Activated naive CD4-positive, alpha-beta T cell treated with Interleukin-2 at 50 U/mL for 16 hours (primary cell): ENCODE measurements at places on chromosomes 11 and 22.

DNA sequence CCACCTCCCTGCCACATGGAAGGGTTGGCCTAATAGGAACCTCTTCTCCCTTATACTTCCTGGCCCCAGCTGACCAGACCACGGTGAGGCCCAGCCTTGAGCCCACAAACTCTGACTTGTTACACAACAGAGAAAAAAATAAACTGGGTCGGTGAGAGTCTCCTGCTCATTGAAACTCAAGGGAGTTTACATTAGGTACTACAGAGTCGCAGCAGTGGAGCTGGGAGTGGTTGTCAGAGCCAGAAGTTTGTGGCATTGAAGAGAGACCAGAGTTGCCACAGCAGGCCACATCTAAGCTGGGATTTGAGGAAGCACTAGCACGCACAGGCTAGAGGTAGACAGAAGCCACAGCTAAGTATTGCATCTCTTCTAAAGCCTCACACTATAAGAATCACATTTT lies 296.2 kb downstream of the DDX10 start:
- DNase-seq, result no peak

- DNase-seq, result no peak
Measured at GRCh38 chr22:22366537-22366936, 122.0 kb downstream of the VPREB1 start.

GRCh38 chr22:37162221-37163095 lies 12.7 kb upstream of the IL2RB start:
- DNase-seq, result peak; percentile 84

DNA sequence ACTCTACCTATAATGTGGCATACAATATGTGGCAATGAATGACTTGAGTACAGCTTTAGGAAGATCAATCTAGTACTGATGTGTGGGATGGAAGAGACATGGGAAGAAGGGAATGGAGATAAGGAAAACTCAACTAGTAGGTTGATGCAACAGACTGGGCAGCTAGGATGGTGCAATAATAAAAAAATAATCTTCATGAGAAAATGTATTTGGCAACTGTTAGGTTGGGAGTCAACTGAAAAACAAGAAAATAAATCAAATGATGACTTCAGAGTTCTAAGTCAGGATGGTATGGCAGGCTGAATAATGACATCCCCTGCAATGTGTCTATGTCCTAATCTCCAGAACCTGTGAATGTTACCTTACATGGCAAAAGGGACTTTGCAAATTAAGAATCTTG lies 236.8 kb upstream of the PITPNB start:
- DNase-seq, result no peak

DNA sequence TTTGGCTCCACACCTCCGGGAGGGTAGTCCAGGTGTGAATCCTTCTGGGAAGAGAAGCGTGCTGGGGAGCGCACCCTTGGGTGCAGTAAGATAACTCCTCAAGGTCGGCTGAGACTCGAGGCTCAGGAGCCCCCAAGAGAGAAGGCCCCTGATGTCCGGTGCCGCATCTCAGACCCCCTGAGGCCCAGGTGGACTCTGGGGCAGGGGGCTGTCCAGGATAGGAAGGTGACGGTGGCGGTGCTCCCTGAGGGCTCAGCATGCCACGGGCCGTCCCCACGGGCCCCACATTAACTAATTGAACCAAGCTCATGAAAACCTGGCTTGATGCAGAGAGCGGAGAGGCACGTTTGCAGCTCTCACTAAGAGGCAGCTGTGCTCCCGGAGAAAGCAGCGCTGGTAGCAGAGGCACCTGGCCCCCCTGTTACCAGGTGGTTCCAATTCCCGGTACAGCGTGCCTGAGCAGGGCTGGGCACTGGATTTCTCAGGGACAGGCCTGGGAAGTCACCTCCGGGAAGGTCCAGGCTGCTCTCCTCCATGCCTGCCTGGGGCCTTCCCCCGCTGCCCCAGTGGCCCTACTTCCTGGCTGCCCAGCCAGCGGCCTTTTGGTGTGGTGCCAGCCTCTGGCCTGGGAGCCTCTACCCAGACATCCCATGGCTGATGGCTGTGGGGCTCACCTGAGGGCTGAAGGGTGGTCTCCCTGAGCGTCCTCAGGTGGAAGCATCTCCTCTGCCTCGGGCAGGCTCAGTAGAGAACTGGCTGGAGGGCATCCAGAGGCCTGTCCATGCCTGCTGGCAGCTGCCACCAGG lies 1.1 kb downstream of the KCNQ1 start:
- no peak for DNase-seq

GRCh38 chr11:62104816-62105653 lies 18.8 kb upstream of the INCENP start:
- DNase-seq, result peak; percentile 4

GRCh38 chr11:47848700-47849155 lies 578 bp upstream of the NUP160 start:
- no peak for DNase-seq

- DNase-seq, result no peak
Measured at GRCh38 chr11:105357764-105358163, 218.2 kb upstream of the CARD18 start.

- DNase-seq, result no peak
Measured at GRCh38 chr11:58957922-58958321, 18.6 kb downstream of the GLYATL1 start.

DNA sequence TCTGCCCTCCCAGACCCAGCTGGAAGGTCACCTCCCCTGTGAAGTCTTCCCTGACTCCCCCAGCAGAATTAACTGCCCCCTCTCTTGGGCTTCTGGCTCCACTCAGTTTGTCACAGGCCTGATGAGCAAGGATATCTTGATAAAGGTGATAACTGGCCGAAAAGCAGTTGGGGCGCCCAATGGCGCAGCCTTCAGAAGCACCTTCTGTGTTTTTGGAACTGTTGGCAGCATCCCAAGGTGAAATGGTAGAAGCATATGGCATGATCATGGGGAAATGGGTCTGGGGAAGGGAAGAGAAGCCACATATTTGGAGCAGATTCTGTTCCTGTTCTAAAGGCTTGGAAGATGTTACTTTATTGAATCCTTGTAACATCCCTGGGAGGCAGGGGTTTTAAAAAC lies 2.8 kb upstream of the TAB1 start:
- no peak for DNase-seq

DNA sequence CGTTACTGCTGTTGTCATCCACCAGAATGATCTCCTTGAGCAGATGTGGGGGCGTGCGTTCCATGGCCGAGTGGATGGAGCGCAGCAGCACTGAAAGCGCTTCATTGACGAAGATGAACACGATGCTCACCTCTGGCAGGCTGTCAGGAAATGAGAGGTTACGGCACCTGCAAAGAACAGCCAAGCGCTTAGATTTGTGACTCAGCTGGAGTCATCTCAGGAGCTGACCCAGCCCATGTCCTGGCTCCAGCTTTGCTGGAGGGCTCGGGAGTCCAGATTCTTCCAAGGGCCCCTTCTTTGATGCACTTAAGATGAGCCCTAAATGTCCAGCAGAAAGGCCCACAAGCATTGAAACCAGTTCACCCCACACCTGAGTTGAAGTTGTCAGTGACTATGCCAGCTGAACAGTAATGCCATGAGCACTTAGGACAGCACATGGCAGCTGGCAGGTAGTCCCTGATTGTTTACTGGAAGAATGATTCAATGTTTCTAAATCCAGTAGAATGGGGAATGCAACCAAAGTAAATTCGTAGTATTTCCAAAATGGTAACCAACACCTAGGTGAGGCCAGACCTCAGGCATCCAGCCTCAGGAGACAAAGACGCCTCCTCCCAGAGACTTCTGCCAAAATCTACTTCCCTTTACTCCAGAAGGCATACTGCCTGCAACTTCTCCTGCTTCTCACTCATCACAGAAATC lies 79.7 kb upstream of the CSNK2A3 start:
- no peak for DNase-seq

- DNase-seq, result no peak
Measured at GRCh38 chr11:94948070-94948617, 25.2 kb downstream of the CWC15 start.

GRCh38 chr11:34311126-34311525 lies 46.7 kb downstream of the ABTB2 start:
- no peak for DNase-seq

DNA sequence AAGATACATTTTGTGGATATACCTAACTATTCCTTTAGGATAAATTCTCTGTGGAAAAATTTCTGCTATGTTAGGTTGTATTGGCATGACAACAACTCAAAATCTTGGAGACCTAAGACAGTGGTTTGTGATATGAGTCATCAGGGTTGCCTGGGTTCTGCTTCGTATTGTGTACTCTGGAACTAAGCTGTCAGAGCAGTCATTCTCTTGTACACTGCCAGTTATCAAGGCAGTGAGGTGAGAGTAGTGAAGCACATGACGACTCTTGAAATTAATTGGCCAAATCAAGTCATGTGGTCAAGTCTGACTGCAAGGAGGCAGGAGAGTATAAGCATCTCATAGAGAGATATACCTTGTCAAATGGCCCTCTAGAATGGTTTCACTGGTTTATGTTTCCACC lies 104.4 kb downstream of the FANCF start:
- no peak for DNase-seq
